ENCODE measurements at places on chromosomes 4 and X.

- DNase-seq, result no peak
Observed at GRCh38 chrX:117508021-117508420, 608.6 kb downstream of the KLHL13 start.

DNA sequence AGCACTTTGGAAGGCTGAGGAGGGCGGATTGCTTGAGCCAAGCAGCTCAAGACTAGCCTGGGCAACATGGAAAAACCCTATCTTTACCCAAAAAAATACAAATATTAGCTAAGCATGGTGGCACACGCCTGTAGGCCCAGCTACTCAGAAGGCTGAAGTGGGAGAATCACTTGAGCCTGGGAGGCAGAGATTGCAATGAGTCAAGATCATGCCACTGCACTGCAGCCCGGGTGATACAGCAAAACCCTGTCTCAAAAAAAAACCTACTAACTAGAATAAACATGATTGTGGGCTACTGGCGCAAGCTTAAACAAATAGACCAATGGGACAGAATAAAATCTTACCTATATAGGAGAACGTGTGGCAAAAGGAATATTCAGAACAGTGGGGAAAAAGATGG lies 7.3 kb downstream of the CDKL2 start:
- no peak for DNase-seq

- no peak for DNase-seq
Observed at GRCh38 chrX:153623310-153624029, 23.5 kb upstream of the DUSP9 start.

DNA sequence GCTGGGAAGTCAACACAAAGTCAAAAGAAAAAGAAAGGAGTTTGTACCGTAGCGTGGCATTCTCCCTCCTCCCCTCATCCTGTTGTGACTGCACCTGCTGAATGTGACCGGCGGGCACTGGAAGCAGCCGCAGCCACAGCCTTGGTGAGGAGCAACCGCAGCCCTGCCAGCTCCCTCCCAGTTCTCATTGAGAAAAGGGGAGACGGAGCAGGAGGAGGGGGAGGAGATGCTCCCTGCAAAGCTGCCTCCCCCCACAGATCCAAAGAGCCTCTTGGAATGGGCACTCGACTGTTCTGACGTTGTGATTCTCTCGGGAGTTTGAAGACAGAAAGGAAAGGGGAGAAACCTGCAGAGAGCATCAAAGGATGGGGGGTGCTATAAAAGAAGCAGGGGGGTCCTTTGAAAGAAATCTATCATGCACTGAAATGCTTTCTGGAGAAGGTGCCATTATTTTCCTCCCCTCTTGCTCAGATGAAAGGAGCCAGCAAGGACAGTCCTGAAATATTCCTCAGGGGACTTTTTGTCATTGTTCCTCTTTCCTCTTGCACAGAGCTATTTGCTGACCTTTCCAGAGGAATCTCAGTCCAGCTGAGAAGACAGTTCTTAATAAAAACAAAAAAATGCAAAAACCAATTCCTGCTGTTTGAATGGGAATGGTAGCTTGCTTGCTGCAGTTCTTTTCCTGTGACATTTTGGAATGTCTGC lies 429.7 kb downstream of the MAPK10 start:
- DNase-seq, result no peak

DNA sequence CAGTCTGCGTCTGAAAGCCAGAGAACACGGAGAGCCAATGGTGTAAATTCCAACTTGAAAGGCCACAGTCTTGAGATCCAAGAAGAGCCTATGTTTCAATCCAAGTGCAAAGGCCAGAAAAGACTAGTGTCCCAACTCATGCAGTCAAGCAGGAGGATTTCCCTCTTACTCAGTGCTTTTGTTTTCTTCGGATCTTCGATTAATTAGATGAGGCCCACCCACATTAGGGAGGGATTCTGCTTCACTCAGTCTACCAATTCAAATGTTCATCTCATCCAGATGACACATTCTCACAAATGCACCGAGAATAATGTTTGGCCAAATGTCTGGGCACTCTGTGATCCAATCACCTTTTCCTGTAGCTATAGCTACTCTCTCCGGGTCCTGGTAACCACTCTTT lies 91.5 kb upstream of the S100G start:
- no peak for DNase-seq

- DNase-seq, result no peak
Observed at GRCh38 chrX:15930585-15930984, 76.0 kb upstream of the AP1S2 start.

GRCh38 chr4:4945829-4946228 lies 73.4 kb downstream of the CYTL1 start:
- no peak for DNase-seq

- DNase-seq, result no peak
Observed at GRCh38 chr4:7377223-7377865, 57.4 kb downstream of the PSAPL1 start.

DNA sequence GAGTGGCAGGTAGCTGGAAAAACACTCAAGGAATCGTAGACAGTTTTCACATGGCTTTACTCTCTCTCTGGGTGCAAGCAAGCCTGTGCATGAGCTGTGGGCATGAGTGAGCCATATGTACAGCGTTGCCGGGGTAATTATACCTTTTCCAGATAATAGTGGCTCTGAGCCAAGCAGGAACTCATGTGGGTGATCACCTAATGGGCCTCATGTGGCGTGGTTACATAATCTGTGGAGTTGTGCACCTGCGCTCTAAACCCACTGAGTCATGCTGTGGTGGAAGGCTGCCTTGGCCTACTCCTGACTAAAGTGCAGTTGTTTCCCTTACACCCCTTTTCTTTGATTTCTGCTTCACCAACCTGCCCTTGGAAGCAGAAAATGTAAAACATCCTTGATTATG lies 1564.5 kb upstream of the PCDH10 start:
- DNase-seq, result no peak

GRCh38 chrX:135557344-135557743 lies 36.9 kb downstream of the INTS6L start:
- DNase-seq, result no peak

Data from CD4-positive, alpha-beta T cell treated with Interleukin-2 at 100 ng/mL for 4 hours (primary cell).